ENCODE measurements at places on chromosomes 11 and 22. TPM values are rescaled to one million over a fixed set of nuclear protein-coding genes. Genes with fewer than 3 reads are reported as not detected.

Gene ZDHHC13
- 12.2 TPM for total RNA-seq

GRCh38 chr22:37457093-37457893 is 28.9 kb downstream of the MFNG start:
- no peak overlapping the region for H3K4me3 ChIP-seq
- H3K4me1 ChIP-seq = peaks cover 12% of the 10 kb centered on the region
- no peaks in the 10 kb centered on the region for H3K36me3 ChIP-seq
- H3K27ac ChIP-seq = no peak overlapping the region

Gene PTPRJ
- 10.9 TPM for total RNA-seq

DNA sequence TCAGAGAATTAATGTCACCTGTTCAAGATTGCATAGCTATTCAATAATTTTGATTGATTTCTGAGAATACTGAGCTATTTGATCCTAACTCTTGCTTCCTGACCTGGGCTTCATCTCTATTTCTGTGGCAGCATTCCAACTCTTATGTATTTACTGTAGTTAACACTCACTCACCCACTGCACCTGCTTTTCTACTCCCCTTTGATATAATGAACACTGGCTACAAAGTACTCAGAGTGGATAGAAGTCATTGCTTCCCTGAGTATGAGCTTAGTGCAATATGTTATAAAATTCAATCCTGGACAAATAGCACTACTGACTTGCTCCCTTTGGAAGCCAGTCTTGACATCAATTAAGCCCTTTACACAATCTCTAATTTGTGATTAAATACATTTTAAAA is 117.2 kb downstream of the APIP start:
- no peaks in the 10 kb centered on the region for H3K4me1 ChIP-seq
- no peak for DNase-seq
- no peaks in the 10 kb centered on the region for H3K36me3 ChIP-seq
- no peaks in the 10 kb centered on the region for H3K27me3 ChIP-seq
- H3K4me3 ChIP-seq = no peak overlapping the region

DNA sequence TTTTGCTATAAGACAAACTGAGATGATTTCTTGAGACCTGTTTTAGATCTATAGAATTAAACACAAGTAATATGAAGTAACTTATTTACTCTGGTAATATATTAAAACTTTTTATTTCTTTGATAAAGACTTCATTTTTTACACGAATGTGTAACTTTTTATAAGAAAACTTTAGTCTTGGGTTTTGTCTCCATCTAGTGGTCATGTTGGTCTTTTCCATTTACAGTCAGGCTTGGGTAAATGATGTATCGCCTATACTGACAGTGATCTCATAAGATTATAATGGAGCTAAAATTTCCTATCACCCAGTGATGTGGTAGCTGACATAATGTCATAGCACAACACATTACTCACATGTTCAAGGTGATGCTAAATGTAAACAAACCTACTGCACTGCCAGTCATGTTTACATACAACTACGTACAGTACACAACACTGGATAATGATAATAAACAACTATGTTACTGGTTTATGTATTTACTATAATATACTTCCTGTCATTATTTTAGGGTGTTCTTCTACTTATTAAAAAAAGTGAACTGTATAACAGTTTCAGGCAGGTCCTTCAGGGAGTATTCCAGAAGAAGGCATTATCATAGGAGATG is 7.5 kb upstream of the C11orf97 start:
- no peaks in the 10 kb centered on the region for H3K27me3 ChIP-seq
- DNase-seq = no peak
- H3K4me1 ChIP-seq = no peaks in the 10 kb centered on the region
- H3K4me3 ChIP-seq = no peak overlapping the region
- H3K27ac ChIP-seq = no peak overlapping the region
- H3K36me3 ChIP-seq = peaks cover 4% of the 10 kb centered on the region
